Heart left ventricle (tissue), 16 donors: ENCODE measurements at places on chromosomes 13 and 19.

DNA sequence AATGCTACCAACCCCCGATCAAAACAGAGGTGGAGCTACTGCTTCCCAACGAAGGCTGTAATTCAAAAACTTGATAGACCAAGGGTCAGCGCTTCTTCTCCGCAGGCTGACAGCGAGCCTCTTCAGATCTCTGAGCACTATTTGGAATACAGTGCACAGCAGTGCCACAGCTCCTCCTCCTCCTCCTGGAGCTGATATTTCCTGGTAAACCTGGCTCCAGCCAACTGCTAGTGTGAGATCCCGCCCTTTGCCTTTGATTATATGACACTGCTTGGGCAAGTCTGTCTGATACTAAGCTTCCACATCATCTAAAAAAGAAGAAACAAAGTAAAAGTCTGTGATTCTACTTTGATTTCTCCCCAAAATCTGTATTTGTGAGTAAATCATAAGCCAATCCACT lies 710.5 kb downstream of the DACH1 start:
- DNase-seq, result no peak

DNA sequence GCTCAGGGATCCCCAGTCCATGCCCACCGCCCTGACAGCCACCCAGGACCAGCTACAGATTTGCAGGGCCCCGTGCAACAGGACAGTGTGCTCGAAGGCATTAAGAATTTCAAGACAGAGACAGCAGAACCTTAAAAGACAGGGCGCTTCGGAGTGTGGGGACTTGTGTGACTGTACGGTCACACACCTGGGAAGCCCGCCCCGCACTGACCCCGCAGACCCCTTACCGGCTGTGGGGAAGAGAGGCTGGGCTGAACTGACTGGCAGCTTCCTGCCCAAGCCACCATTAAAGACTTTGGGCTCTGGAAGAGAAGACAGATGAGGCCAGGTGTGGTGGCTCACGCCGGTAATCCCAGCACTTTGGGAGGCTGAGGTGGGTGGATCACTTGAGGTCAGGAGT lies 14.4 kb downstream of the STAP2 start:
- DNase-seq, result no peak

DNA sequence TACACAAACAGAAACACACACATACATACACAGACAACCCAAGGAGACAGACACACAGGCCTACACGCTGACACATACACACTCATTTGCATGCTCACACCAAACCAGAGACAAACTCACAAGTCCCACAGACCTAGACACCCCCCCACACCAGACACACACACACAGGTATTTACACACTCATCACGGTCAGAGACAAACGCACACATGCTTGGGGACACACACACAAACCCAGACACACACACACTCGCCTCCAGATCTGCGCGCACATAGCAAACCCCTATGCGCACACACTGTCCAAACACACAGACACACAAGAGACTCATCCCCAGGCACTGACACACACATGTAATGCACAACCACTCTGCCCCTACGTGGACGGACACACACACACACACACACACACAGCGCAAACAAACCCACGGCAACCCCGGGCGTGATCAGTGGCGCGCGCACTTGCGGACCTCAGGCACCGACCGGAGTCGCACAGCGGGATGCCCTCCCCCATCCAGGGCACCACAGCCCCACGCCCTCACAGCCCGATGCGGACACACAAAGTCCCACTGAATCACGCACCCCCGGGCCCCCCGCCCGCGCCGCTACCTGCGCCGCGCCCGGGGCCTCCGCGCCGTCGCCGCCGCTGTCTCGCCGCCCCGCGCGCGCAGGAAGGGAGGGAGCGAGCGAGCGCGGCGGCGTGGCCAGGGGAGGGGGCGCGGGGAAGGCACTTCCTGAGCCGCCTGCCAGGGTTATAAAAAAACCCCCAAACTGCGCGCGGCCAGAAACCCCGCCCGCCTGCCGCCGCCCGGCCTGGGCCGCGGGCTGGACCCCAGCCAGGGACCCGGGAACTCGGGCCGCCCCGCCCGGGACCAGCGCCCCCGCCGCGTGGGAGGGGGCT lies at the start of gene ADAMTS10:
TSS of gene ADAMTS10 (minus strand) at position 675 of the 895 bp plus-strand sequence. CDS start 5,005 bp downstream, outside the sequence.
- peak; percentile 57 for DNase-seq

DNA sequence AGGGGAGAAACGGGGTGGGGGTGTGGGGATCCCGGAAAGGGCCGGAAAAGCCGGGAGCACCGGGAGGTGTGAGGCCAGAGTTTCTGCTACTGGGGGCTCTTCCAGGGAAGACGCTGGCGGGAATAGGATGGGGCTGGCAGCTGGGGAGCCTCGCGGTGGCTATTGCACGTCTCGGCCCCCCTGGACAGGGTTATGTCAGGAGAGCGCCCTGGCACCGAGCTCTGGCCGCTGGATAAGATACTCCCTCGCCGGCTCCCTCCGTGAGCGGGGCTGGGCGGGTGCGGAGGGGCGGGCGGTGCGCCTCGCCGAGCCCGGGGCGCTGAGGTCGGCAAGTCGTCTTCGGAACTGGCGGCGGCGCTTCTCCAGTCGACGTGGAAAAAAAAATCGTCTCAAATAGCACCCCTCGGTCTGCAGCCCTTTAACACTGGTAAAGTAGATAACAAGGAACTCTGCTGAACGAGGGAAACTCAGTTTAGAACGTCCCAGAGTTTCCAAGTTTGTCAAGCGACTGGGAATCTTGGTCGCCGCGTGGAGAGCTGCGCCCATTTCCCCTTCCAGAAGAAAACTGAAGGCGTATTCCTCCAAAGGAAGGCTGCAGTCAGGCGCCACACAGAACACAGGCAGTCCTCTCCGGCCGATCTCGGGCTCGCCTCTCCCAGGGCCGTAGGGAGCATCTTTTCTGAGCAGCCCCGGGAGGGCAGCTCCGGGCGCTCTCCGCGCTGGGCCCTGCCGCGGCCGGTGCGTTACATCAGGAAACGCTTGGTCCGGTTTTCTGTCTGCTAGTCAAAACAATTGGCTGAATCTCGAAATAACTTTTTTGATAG lies 115.1 kb downstream of the KCNRG start:
- DNase-seq, result peak; percentile 52

DNA sequence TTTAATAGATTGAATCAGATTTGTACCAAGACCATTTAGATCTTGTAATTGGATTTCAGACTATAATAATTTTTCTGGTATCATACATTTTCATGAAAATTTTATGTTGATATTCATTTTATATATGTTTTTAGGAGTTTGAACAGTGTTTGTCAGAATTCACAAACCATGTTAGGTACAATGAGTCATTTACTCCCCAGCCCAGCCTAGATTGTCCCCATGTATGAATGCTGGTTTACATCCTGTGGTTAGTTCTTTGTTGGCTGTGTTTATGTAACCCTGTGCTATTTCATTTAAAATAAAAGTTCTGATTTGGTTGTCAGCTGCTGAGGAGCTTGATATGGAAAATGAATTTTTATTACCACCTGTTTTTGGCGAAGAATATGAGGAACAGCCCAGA lies 96.7 kb downstream of the GJA3 start:
- DNase-seq, result no peak

DNA sequence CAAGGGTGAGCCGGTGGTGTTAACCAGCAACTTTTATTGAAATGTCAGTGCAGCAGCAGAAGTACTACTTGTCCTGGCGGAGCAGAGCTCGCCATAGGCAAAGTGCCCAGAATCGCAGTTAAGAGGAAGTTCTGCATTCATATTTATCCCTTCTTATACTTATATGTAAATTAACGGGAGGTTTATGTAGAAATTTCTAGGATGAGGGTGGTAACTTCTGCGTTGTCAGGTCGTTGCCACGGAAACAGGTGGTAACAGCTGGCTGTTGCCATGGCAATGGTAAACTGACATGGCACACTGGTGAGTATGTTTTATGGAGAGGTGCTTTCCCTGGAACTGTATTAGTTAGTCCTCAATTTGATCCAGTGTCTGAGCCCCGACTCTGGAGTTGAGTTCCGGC lies 2494.9 kb upstream of the PCDH20 start:
- no peak for DNase-seq

- DNase-seq, result no peak
Observed at GRCh38 chr13:105598529-105598928, 936.9 kb downstream of the EFNB2 start.

DNA sequence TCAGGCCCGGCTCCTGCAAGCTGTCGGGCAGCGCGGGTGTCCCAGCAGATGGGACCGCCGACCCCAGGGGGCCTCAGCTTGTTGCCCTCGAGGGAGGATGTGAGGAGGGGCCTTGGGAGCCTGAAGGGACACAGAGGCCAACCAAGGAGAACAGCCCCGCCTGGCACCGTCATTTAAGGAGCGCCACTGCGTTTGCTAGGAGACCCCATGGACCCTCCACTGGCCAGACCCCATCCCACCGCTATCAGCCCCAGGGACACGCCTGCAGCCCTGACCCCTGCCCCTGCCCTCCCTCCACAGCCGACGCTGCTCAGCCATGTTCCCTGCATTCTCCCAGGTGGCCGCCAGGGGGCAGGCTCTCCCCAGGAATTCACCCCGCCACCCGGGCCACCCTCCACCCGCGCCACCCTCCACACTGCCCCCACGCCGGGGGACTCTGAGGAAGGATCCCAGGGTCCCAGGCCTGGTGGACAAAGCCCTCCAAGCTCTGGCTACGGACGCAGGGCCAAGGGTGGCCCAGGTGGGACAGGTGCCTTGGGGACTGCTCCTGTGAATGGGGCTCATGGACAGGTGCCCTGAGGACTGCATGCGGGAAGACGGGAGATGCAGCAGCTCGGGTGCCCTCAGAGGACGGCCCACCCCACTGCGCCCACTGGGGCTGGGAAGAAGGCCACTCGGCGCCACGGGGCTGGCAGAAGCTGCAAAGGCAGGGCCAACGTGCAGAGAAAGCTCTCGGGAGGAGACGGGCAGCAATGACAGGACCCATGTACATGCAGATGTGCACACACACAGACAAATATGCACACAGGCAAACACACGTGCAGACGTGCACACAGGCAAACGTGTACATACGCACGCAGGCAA lies 34.4 kb downstream of the PIP5K1C start:
- peak; percentile 65 for DNase-seq

- DNase-seq, result peak; percentile 31
Observed at GRCh38 chr19:45451131-45451849, 16.5 kb upstream of the FOSB start.

- no peak for DNase-seq
Observed at GRCh38 chr19:6272913-6273600, 6.7 kb downstream of the MLLT1 start.

DNA sequence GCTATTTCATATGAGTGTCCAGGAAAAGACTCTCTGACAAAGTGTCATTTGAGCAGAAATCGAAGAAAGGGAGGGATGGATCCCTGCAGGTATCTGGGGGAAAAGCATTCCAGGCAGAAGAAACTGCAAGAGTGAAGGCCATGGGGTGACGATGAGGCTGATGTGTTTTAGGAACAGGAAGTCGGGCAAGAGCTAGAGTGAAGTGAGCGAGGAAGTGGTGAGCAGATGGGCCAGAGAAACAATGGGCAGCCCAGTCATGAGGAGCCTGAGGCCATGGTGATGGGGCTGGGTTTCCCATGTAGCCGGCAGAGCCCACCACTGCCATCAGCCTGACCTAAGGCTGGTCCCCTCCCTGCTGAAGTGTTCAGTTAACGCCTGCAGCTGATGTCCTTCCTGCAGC lies 150.2 kb downstream of the TNFSF13B start:
- no peak for DNase-seq

DNA sequence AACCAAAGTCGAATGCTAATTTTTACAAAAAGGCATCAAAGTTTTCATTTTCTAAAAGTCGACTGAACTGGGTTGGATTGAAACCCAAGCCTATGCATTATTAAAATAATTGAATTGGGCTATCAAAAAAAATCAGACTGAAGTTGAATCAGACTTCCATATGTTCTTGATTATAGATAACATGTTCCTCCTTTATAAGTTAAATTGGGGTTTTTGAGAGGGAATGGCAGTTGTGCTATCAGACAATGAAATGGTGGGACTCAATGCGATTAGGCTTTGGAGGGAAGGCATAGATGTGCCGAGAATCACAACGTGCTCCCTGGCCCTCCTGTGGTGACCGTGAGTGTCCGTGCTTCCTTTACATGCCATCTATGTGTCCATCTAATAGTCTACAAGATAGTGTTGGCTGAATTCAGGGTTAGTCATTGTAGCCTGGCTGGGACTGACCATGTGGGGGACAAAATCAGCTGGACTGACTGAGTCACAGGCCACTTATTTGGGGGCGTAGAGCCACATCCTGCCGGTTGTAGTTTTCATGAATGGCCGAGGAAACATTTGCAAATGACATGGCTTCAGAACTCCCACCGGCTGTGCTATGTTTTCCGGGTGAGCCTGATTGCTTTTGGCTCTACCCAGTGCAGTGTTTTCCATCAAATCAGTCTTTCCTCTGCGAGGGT lies 37.1 kb upstream of the OLFM4 start:
- DNase-seq, result no peak

GRCh38 chr13:112608212-112608611 lies 20.3 kb upstream of the TUBGCP3 start:
- DNase-seq, result no peak

DNA sequence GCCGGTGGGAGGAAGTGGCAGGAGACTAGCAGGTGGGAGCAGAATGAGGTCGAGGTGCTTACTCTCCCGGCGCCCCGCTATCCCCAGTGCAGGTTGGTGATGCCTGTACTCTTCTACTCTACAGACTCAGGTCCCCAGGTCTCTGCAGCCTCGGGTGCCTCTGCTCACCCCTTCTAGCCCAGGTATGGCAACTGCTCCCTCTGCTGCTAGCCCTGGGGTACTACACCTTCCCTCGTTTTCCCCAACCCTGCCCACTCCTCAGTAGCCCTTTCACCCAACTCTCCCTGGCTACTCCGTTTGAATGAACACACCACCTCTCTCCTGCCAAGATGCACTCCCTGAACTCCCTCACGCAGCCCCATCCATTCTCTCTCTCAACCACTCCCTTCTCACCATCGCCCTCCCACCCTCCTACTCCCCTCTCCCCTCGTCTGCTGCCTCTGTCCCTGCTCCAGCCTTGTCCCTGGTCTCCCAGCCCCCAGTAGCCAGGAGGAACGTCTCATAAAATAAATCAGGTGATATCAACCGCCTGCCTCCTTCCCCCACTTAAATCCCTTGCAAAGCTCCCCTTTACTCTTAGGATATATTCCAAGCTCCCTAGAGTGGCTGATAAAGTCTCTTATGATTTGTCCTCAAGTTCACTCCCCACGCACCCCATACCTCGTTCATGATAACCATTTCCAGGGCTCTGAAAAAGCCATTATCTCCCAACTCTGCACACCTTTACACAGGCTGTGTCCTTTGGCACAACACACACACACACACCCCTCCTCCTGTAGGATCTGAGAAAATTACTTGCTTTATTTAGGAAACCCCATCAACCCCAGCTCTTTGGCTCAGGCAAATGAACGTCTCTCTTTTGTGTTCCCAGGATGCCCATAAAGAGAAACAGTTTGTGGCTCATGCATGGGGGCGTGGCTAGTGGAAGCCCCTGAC lies 8.2 kb upstream of the MEIS3 start:
- DNase-seq, result peak; percentile 40
